ENCODE measurements at places on chromosomes 1 and 21.

- DNase-seq = peak; percentile 74
Measured at GRCh38 chr1:211135342-211135950, 1.5 kb upstream of the KCNH1 start.

- peak; percentile 59 for DNase-seq
Measured at GRCh38 chr1:197268012-197268411, at the start of gene CRB1. Gene CRB1, plus strand, starts transcription at chr1:197268252. Its CDS starts 161 bp downstream, at chr1:197268413.

GRCh38 chr1:153032677-153033308 lies 1.8 kb downstream of the SPRR1B start:
- peak; percentile 49 for DNase-seq

GRCh38 chr1:203169770-203170520 lies 5.7 kb downstream of the MYBPH start:
- DNase-seq = no peak

DNA sequence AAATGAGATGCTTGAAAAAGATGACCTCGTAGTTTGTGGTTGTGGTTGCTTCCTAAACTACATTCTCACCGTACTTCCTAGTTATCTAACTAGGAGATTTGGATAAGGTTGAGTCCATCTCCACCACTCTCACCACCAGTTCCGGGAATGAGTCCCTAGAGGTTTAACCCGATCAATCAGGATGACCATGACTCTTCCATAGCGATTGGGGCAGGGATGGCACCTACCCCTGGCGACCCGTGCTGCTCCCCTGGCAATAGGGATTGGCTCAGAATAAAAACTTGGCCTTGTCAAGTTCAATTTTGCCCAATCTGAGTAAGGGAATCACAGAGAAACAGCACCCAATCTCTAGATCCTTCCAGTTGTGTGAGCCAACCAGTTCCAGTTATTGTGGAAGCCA lies 2.7 kb upstream of the MIS18A start:
- DNase-seq = no peak

DNA sequence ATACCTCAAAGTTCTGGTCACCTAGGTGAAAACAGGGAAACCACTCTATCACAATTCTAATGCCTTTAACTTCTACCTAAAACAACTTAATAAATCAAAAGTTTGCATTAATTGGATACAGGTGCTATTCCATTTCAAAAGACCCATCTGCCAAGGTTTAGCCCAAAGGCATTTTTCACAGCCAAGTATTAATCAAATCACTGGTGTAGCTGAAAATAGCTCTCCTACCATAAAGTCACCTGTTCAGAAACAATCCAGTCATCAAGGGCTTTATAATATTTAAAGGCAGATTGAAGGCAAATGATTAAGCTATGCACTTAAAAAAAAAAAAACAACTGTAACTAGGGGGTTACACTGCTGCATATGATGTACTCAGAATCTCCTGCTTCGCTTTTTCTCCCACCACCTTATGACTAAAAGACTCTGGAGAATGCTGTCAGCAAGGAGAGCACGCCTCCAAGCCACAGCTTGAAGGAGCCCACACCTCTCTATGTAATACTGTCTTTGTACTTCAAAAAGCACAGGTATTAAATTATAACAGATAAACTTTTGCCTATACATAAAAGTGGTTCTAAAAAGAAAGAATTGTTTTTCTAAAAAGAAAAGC lies 20.5 kb downstream of the KIAA0319L start:
- no peak for DNase-seq

DNA sequence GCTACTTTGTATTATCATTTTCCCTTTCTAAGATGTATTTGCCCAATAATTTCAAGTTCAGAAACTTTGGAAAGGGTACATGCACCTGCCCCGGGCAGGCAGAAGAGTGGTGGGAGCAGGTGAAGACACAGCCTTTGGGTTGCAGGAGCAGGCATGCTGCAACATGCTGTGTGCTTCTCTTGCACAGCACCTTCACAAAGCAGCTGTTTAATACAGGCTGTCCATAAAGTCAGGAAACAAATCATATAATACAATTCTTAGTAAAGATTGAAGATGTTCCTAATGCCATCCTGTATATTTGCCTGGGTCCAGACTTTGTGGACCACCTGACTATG lies 182.9 kb downstream of the ZNF281 start:
- no peak for DNase-seq

DNA sequence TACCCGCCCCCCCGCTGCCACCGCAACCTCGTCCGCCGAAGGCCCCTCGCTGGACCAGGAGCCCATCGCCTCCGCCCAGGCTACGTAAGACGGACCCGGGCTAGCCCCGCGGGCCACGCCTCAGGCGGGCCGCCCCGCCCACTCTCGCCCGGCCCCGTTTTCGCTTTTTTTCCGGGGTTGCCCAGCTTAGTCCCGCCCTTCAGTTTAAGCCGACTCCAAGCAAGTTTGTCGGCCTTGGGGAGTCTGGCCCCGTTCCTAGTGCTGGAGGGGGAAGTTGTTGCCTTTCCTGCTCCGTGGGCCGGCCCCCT lies 3.0 kb downstream of the RUSC1 start:
- DNase-seq = peak; percentile 81

- DNase-seq = no peak
Measured at GRCh38 chr1:172781513-172782140, 122.7 kb downstream of the FASLG start.

GRCh38 chr1:244218220-244218619 lies 167.1 kb downstream of the ZBTB18 start:
- peak; percentile 86 for DNase-seq

GRCh38 chr21:41358193-41359166 lies 3.3 kb upstream of the MX2 start:
- DNase-seq = no peak

- no peak for DNase-seq
Measured at GRCh38 chr1:226475142-226475511, 67.2 kb upstream of the PARP1 start.

DNA sequence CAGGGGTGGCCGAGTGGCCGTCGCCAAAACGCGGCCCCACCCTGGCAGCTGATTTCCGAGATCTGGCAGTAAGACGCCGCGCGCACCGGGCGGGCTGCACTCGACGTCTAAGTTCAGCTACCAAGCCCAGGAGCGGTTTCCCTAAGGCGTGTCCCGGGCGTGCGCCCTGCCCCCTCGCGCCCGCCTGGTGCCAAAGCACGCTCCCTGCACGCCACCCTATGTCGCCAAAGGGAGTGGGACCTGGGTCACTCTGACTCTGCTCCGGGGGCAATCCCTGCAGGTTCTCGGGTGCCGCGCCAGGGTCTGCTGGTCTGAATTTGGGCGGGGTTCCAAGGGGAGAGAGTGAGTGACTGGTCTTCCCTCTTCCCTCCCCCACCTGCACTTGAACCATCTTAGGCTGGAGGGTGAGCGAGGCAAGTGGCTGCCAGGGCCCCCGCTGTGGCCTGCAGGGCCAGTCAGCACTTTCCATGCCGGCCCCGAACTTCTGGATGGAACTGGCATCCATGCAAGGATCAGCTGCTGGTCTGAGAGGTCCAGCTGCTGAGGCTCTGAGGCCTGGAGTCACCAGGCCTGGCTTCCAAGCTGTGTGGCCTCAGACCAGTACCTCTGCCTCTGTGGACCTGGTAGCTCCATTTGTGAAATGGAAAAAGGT lies at the start of gene LRRC38:
Gene LRRC38, minus strand, starts transcription at position 109 of the 652 bp plus-strand sequence. CDS start 410 bp downstream, outside the sequence.
- DNase-seq = no peak

- DNase-seq = no peak
Measured at GRCh38 chr1:119046785-119047438, 58.8 kb upstream of the TBX15 start.

DNA sequence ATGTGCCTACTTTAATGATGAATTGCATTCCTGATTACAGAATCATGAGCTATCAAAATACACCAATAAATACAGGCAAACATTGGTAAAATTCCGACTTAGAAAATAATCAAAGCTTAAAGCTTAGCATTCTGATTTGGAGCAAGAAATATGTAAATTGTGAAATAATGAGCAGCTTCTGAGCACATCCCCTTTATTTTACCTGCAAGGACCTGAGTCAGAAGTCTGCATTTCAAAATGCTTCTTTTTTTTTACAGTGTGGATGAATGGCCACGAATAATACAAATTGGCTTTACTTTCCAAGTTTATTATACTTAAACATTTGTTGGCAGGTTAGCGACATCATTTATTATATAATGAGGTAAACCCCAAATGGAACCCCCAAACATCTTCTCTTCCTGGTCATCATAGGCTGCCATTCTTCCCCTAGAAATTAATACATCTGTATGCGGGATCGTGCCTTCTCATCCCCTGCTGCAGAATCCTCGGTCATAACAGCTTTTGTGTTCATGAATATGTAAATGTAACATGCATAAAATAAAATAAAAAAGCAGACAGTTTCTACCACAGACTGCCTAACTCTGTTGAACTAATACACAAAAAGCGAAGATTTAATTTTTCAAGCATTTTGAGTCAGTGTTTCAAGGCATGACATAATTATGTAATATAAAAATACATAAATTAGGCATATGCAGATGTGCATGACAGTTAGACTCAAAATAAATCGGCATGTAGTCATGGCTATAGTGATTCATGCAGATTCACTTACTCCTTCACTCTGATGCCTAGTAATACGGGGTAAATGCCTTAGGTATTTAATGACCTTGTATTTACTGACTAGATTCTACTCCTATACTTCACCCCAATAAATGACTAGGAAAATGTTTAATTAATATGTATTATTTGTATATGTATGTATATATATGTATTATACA lies 339.7 kb downstream of the USP25 start:
- DNase-seq = peak; percentile 27

- no peak for DNase-seq
Measured at GRCh38 chr1:162500805-162501204, 3.2 kb downstream of the UHMK1 start.

GRCh38 chr21:32372755-32373154 lies 20.1 kb downstream of the URB1 start:
- no peak for DNase-seq

DNA sequence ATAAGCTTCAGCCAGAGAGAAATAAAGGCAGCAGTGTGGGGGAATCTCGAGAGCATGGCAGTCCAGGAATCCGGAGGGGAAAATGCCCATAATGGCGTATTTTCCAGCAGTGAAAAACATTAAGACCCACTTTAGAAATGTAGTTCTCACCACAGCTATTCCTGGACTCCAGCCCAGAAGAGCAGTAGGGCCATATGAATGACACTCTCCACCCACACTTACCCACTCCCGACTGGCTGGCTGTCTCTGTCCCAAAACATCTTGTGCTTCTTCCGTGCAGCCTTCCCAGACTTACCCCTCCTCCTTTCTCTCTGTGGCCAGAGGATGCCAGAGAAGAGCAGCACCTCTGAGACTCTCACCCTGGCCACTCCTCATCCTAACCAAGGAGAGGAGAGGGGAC lies 56.4 kb downstream of the TRABD2B start:
- DNase-seq = no peak

GRCh38 chr1:231976231-231976630 lies 349.6 kb downstream of the DISC1 start:
- DNase-seq = no peak

- no peak for DNase-seq
Measured at GRCh38 chr1:44642925-44643324, 31.4 kb downstream of the TMEM53 start.

DNA sequence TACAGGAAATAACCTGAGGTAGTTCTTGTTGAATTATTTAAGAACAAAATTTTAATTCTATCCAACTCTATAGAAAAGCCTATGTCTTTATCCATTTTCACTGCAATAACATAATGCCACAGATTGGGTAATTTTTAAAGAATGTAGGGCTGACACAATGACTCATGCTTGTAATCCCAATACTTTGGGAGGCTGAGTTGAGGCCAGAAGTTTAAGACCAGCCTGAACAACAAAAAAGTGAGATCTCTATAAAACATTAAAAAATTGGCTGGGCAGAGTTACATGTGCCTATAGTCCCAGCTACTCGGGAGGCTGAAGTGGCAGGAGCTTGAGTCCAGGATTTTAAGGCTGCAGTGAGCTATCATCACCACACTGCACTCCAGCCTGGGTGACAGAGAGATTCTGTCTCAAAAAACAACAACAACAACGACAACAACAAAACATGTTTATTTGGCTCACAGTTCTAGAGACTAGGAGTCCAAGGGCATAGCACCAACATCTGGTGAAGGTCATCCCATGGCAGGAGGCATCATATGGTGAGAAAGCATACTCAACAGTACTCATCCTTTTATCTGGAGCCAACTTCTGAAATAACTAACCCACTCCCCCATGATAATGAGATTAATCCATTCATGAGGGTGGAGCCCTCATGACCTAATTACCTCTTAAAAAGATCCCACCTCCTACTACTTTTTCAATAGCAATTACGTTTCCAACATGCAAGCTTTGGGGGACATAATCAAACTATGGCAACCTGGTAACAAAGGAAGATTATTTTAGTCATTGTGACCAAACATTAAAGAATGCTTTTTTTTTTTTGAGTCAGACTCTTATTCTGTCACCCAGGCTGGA lies 59.6 kb downstream of the ABL2 start:
- DNase-seq = no peak

- no peak for DNase-seq
Measured at GRCh38 chr1:167409183-167409582, 109.1 kb downstream of the CD247 start.

GRCh38 chr1:7331926-7332535 lies 439.1 kb upstream of the VAMP3 start:
- no peak for DNase-seq

- no peak for DNase-seq
Measured at GRCh38 chr1:226711976-226712741, 26.9 kb downstream of the ITPKB start.

DNA sequence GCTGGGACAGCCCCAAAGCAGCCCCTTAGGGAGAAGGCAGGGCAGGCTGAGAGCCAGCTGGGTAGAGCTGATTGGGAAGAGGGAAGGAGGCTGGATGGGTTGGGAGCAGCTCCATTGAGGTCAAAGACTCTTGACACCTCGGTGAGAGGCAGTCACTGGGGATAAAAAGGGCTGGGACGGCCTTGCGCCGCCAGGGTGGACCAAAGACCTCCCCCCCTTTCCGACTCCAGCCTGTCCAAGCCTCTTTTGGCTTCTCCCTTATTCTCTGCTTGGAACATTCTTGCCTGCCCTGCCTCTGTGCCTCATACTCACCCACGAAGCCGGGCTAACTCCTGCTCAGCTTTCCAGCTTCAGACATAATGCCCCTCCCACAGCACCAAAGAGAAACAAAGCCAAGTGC lies 51.1 kb downstream of the LRRC38 start:
- DNase-seq = no peak

DNA sequence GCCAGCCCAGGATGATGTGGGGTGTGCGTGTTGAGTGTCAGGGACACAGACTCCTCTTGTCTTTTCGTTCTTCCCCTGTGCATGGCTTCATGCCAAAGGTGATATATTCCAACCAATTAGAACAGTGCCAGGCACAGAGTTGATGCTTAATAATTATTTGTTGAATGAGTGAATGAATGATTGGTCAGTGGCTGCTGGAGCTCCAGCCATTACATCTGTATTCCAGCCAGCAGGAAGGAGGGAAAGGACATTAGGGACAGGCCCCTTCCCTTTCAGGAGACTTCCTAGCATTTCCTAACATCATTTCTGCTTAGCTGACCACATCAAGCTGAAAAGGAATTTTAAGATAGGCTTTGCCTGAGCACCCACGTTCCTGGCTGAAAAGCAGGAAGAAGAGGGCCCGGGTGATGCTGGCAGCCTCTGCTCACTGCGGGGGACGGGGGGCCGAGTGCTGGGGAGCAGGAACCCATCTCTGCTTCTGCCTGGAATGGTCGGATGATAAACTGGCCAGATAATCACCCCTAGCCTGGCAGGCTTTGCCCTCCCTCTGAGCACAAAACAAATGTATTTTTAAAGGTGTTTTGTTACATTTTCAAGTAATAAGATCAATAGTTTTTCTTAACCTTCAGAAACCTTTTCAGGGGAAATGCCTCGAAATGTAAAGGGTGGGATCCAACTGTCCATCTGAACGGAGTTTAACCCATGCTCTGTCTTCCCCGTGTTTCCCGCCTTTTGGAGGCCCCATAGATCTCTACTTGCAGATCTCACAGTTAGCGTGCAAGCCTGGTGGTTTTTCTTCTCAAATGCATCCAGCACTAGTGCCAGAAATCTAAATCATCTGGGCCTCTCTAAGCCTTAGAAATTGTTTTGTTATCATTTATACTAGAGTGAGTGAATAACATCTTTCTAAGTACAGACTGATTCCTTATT lies 39.0 kb downstream of the SLC37A1 start:
- no peak for DNase-seq

All from globus pallidus (tissue), 1 donor.